Daoy (cell line): ENCODE measurements at places on chromosomes 3 and 15. TPM values are rescaled to one million over a fixed set of nuclear protein-coding genes. Genes with fewer than 3 reads are reported as not detected.

DNA sequence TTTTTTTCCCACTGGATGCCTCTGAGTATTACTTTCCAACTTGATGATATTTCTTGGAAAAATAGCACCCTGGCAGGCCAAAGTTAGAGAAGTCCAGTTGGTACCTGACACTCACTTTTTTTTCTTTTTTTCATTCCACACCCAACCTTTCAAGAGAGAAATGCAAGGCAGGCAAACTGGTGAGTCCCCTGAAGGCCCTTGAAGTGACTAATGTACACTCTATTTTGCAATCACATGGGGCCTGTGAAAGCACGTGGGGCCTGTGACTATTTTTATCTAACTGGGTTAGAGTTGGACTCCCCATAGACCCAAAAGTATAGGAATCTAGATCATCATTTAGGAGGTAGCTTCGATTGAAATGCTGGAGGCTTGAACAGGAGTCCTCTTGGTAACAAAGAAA lies 316.7 kb downstream of the CHL1 start:
- DNase-seq: no peak

GRCh38 chr3:11643605-11644087 lies at the start of gene VGLL4:
VGLL4 (minus strand) TSS chr3:11643915; CDS start chr3:11643518, 397 bp downstream.
- peak; percentile 92 for DNase-seq

- no peak for DNase-seq
Measured at GRCh38 chr3:114582929-114583328, 289.1 kb downstream of the TIGIT start.

- DNase-seq: no peak
Measured at GRCh38 chr3:122343654-122344053, 18.6 kb downstream of the CSTA start.

DNA sequence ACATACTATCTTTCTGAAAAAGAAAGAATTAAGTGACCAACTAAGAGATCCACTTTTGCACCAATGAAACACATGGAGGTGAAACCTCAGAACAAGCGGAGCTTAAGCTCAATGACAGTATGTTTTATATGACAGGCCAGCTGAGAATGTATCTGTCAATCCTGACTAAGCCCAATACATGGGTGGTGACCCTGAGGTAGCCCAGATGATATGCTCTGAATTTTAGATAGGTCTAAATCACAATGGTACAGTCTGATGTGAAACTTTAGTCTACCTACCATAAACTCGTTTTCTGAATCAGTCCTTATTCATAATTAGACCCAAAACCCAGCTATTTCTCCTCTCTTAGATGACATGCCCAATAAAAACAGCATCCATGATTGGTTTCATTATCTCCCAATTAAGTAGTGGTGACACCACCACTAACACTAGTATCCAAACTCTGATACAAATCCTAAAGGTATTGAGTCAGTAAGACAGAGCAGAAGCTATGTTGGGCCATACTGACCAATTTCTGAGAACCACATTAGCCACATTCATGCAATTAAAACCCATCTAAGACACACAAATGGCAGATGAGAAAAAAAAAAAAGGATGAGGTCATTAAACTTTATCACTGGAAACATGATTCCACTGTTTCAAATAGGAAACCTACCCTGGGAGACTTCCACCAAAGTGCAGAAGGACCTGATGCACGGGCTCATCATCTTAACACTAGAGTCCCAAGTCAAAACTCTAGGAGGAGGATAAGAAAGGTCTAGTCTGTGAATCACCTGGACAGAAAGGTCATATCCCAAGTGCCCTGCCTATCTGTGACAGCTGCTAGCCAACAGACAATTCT lies 20.6 kb downstream of the CMTM6 start:
- no peak for DNase-seq

- no peak for DNase-seq
Measured at GRCh38 chr15:66868918-66869317, 166.9 kb downstream of the SMAD6 start.

DNA sequence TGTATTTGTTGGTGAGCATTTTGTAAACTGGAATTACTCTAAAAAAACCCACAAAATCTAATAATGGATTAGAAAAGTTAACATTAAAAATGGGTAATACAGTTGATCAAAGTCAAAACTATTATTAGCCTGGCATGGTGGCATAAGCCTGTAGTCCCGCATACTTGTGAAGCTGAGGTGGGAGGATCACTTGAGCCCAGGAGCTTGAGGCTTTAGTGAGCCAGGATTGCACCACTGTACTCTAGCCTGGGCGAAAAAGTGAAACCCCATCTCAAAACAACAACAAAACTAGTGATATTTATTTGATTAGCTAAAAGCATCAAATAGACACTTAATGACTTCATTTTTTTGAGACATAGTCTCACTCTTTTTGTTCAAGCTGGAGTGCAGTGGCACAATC lies 3.6 kb downstream of the SNX1 start:
- DNase-seq: no peak

GRCh38 chr3:182755308-182755707 lies 38.0 kb upstream of the ATP11B start:
- DNase-seq: no peak

GRCh38 chr3:156676768-156677479 lies 2.5 kb downstream of the TIPARP start:
- DNase-seq: peak; percentile 25

GRCh38 chr3:152909180-152909883 lies 74.4 kb downstream of the P2RY1 start:
- DNase-seq: no peak

DNA sequence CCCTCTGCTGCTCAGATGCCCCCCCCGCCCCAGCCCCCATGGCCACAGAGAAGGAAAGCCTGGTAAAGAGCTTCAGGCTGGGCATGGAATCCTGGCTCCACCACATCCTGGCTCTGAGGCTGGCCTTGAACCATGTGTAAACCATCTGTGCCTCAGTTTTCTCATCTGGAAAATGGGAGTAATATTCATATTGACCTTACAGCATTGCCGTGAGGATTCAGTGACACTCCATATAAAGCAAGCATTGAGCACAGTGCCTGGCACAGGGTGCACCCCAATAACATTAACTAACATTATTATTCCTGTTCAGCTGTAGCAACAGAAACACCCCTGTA lies 150.7 kb downstream of the XXYLT1 start:
- no peak for DNase-seq

DNA sequence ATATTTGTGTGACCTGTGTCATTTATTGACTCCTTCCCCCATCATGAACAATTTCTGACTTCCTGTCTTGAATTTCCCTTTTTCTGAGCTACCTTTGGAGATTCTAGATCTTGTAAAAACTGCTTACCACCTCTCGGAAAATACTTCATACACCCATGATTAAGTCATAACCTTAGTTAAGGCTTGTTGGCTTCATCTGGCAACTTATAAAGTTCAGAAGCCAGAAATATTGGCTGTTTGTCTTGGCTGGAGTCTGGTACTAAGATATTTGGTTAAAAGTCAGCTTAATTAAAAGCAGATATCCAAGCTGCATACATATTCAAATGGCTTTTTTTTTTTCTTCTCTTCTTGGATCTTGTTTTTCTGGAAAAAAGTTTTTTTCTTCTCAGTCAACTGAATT lies 37.3 kb upstream of the B3GALNT1 start:
- DNase-seq: no peak

GRCh38 chr3:115975796-115976195 lies 352.5 kb downstream of the GAP43 start:
- no peak for DNase-seq

GRCh38 chr3:138740072-138740471 lies 94.7 kb downstream of the PIK3CB start:
- DNase-seq: no peak

GRCh38 chr3:177622520-177622919 lies 425.2 kb upstream of the TBL1XR1 start:
- DNase-seq: no peak

DNA sequence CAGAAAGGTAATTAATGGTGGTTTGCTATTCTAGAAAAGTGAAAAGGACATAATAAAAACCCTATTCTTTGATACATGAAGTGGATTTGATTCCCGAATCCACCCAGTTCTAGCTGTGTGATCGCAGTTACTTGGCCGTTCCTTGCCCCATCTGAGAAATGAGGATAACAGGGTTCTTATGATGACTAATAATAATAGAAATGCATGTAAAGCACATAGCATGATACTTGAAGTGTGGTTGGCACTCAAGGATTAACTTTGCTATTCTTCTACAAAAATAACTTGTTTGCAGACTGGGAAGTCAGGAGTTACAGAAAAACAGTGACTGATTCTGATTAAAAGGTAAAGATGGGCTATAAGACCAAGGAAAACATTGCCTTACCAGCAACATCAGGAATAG lies 26.8 kb downstream of the PARL start:
- no peak for DNase-seq

- DNase-seq: no peak
Measured at GRCh38 chr3:108322352-108322751, 26.0 kb downstream of the HHLA2 start.

DNA sequence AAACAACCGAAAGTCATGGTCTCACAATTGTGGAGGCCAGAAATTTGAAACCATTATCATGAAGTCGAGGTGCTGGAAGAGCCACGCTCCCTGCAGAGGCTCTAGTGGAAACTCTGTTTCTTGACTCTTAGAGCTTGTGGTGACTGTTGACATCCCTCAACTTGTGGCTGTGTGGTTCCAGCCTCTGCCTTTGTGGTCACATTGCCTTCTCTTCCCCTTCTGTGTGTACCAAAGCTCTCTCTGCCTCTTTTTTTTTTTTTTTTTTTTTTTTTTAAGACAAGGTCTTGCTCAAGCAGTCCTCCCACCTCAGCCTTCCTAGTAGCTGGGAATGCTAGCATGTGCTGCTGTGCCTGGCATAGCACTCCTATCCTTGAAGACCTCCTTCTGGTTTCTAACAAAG lies 48.7 kb upstream of the CRTC3 start:
- DNase-seq: no peak

DNA sequence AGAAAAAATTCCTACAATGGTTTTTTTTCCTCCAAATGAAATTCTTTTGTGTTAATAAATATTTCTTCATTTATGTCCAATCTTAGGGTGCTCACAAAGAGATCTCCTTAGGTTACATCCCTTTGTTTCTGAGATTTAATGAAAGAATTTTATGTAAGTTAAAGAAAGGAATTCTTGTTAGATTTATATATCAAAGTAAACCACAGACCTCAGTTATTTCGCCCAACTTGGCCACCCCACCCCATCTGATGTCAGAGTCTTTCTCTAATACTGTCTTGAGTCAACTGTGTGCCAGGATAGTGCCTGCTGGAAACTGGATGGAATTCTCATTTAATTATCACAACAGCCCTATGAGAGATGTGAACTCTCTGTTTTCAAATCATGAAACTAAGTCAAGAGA lies 259.9 kb downstream of the OPA1 start:
- no peak for DNase-seq

- no peak for DNase-seq
Measured at GRCh38 chr15:52733696-52734255, 54.6 kb upstream of the ATOSA start.

GRCh38 chr3:127844326-127844942 lies 22.1 kb upstream of the MGLL start:
- no peak for DNase-seq

DNA sequence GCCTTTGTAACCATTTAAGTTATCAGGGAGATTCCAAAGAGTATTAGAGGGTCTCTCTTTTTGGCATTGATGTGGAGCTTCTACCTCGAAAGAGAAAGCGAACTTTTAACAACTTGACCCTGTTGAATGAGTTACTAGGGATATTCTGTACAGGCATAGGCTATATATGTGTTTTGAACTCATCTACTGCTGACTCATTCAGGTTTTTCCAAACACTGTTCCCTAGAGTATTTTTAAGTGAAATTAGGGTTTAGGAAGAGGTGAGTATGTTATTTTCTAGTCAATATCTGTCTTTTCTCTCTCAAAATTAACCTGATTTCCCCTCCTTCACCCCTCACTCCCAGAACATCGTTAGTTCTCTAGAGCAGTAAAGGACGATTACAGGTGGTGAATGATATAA lies 228.1 kb upstream of the C2CD4B start:
- no peak for DNase-seq

- no peak for DNase-seq
Measured at GRCh38 chr3:81602781-81603180, 158.7 kb downstream of the GBE1 start.

GRCh38 chr3:414063-414462 lies 217.5 kb downstream of the CHL1 start:
- DNase-seq: no peak

GRCh38 chr15:45157974-45158373 lies 28.2 kb downstream of the DUOX1 start:
- DNase-seq: peak; percentile 77

The TEX9 gene
- 7.3 and 13.5 TPM in 2 replicates for total RNA-seq

The TRIM42 gene
- not detected in 2 replicates for total RNA-seq

The ITGB5 gene
- total RNA-seq: 129 and 170 TPM in 2 replicates

The ABI3BP gene
- 0.17 TPM in 1 of 2 replicates, not detected in the other for total RNA-seq

The ZNF80 gene
- total RNA-seq: not detected in 2 replicates
